ENCODE measurements at places on chromosomes 3 and 15. TPM values are rescaled to one million over a fixed set of nuclear protein-coding genes. Genes with fewer than 3 reads are reported as not detected.

The CAND2 gene
- 1.5 TPM for polyA plus RNA-seq

The ABHD5 gene
- 30.0 TPM for polyA plus RNA-seq

The GOLGA6B gene
- polyA plus RNA-seq: not detected

The PAK6 gene
- polyA plus RNA-seq: 16.4 TPM

The ARPIN gene
- 37.1 TPM for polyA plus RNA-seq

The ARIH1 gene
- 22.4 TPM for polyA plus RNA-seq

The COLQ gene
- polyA plus RNA-seq: 2.1 TPM

The CDHR4 gene
- not detected for polyA plus RNA-seq

The PLIN1 gene
- polyA plus RNA-seq: 0.44 TPM

The IVD gene
- polyA plus RNA-seq: 20.0 TPM

The IL17RE gene
- 31.3 TPM for polyA plus RNA-seq

The TBC1D2B gene
- 7.8 TPM for polyA plus RNA-seq

The SEMA7A gene
- 0.45 TPM for polyA plus RNA-seq

The ADGRG7 gene
- 48.1 TPM for polyA plus RNA-seq

The CASR gene
- polyA plus RNA-seq: 1.7 TPM

The SHC4 gene
- not detected for polyA plus RNA-seq

The CXCR6 gene
- 2.2 TPM for polyA plus RNA-seq

Measured in small intestine (tissue), 16 donors.